ENCODE measurements at places on chromosomes 3 and 15. TPM values are rescaled to one million over a fixed set of nuclear protein-coding genes. Genes with fewer than 3 reads are reported as not detected.

Gene CPNE4
- 5.5 TPM for total RNA-seq

Gene P2RY13
- not detected for total RNA-seq

Gene NR2E3
- total RNA-seq: not detected

Gene PCOLCE2
- 2.2 TPM for total RNA-seq

DNA sequence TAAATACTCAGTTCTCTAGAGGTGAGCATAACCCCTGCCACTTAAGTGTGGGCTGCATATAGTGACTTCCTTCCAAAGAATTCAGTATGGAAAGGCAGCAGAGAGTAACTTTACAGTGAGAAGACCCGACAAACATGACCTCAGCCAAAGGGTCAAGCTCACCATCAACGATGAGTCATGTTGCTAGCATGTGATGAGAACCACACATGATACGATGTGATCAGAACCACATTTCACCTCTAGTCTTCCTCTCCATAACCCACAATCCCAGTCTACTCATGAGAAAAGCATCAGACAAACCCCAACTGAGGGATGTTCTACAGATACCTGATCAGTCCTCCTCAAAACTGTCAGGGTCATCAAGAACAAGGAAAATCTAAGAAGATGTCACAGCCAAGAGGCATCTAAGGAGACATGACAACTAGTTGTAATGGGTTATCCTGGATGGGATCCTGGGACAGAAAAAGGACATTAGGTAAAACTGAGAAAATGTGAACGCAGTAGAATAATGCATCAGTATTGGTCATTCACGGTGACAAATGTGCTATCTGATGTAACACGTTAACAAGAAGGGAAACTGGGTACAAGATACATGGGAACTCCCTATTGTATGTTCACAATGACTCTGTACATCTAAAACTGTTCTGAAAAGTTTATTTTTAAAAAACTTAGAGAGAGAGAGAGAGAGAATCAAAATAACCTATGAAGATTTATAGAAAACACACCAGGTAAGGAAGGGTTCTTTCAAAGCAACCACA lies 28.3 kb downstream of the SEC61A1 start:
- no peak overlapping the region for H3K27ac ChIP-seq
- H3K4me1 ChIP-seq: peaks cover 8% of the 10 kb centered on the region
- no peak overlapping the region for H3K4me3 ChIP-seq
- H3K27me3 ChIP-seq: peaks cover 14% of the 10 kb centered on the region
- DNase-seq: no peak

DNA sequence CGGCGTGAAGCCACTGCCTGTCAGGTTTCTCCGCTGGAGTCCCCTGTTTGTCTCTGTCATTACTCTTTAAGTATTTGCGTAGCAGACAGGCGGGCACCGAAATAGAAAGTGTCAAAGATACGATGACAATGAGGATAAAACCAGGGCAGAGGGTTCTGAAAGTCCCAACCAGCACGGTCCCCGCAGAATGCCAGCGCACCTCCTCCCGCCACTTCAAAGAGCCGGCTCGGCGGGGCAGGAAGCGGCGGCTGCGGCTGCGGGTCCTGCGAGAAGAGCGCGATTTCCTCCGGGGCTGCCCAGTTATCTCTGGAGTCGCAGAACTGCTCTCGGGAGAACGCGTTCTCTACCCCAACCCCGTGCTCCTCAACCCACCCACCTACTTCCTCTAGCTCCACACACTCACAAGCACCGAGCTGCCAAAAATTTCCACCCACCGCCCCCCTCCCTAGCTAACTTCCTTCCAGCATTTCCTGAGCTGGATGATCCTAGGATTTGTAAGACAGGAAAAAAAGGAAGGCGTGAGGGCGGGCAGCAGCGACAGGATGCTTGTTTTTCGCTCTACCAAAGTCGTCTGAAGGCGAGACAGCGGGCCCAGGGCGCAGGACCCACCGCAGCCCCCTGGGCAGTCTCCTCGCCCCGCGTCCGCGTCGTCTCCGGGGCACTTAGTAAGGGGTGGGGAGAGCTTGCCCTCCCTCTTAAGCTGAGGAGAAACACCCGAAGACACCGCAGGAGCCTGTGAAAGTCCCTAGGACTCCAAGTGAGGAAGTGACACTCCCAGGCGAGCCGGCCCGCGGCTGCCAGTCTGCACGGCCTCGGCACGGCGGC lies at the start of gene ARHGAP31:
Gene ARHGAP31, plus strand, starts transcription at position 513 of the 825 bp plus-strand sequence. CDS start 522 bp downstream, outside the sequence.
- peaks cover 29% of the 10 kb centered on the region for H3K27me3 ChIP-seq
- peak; percentile 22 for DNase-seq
- no peak within 1 kb of the TSS for H3K27ac ChIP-seq
- H3K36me3 ChIP-seq: no peaks in the 10 kb centered on the region

GRCh38 chr3:71628522-71628921 lies 45.0 kb upstream of the FOXP1 start:
- H3K27ac ChIP-seq: no peak overlapping the region
- no peaks in the 10 kb centered on the region for H3K36me3 ChIP-seq
- H3K4me1 ChIP-seq: no peaks in the 10 kb centered on the region
- no peak overlapping the region for H3K4me3 ChIP-seq
- DNase-seq: no peak
- no peaks in the 10 kb centered on the region for H3K27me3 ChIP-seq

- no peak for DNase-seq
- peaks cover 10% of the 10 kb centered on the region for H3K4me1 ChIP-seq
- H3K27ac ChIP-seq: peak overlapping the region; percentile 25
- H3K36me3 ChIP-seq: no peaks in the 10 kb centered on the region
- H3K4me3 ChIP-seq: no peak overlapping the region
- no peaks in the 10 kb centered on the region for H3K27me3 ChIP-seq
These were observed 47.8 kb upstream of the CHST2 start for GRCh38 chr3:143071776-143072175.

- no peaks in the 10 kb centered on the region for H3K4me1 ChIP-seq
- no peaks in the 10 kb centered on the region for H3K36me3 ChIP-seq
- DNase-seq: no peak
These were observed 466.1 kb upstream of the PPP2R3A start for GRCh38 chr3:135499426-135499825.

DNA sequence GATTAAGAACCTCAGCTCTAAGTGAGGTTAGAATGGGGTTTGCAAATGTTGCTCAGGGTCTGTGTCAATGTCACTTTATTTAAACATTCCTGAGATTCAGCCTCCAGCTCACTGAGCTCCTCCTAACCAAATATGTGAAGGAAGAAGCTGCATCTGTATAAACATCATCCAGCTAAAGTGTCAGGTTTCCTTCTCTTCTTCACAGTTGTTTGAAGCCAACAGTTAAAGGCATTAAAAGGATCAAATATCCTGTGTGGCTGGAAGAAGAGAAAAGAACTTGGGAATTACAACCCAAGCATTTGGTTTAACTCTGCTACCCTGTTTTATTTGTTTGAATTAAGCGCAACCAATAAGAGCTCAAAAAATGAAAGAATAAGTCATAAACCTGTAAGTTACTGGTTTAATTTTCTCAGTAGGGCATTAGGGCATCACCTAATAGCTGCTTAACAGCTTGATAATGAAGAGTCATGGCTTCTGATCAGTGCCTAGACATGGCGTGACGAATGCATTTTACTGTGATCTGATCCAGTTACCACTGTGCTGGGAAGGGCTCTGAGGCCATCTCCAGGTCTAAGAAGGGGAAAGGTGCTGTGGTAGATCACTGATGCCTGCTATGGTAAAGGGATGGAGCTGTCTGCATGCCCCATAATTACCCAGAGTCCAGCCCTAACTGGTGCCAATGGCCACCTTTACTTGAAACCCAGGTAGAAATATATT lies 165.7 kb upstream of the TSC22D2 start:
- DNase-seq: no peak
- H3K4me1 ChIP-seq: peaks cover 7% of the 10 kb centered on the region
- no peaks in the 10 kb centered on the region for H3K36me3 ChIP-seq

GRCh38 chr3:117463276-117464115 lies 753.9 kb downstream of the TUSC7 start:
- no peaks in the 10 kb centered on the region for H3K27me3 ChIP-seq
- no peaks in the 10 kb centered on the region for H3K36me3 ChIP-seq
- H3K4me3 ChIP-seq: no peak overlapping the region
- DNase-seq: no peak

- no peaks in the 10 kb centered on the region for H3K27me3 ChIP-seq
- H3K27ac ChIP-seq: no peak overlapping the region
- DNase-seq: no peak
- no peak overlapping the region for H3K4me3 ChIP-seq
These were observed 392.8 kb downstream of the TUSC7 start for GRCh38 chr3:117102426-117102825.

- H3K4me1 ChIP-seq: no peaks in the 10 kb centered on the region
- H3K4me3 ChIP-seq: no peak overlapping the region
- no peak overlapping the region for H3K27ac ChIP-seq
- no peaks in the 10 kb centered on the region for H3K36me3 ChIP-seq
- peaks cover 18% of the 10 kb centered on the region for H3K27me3 ChIP-seq
These were observed 477.8 kb upstream of the PROK2 start for GRCh38 chr3:72262736-72263135.

GRCh38 chr3:124576565-124577493 lies 153.4 kb upstream of the UMPS start:
- no peak for DNase-seq
- no peaks in the 10 kb centered on the region for H3K27me3 ChIP-seq
- no peak overlapping the region for H3K27ac ChIP-seq
- H3K4me3 ChIP-seq: no peak overlapping the region
- no peaks in the 10 kb centered on the region for H3K36me3 ChIP-seq

DNA sequence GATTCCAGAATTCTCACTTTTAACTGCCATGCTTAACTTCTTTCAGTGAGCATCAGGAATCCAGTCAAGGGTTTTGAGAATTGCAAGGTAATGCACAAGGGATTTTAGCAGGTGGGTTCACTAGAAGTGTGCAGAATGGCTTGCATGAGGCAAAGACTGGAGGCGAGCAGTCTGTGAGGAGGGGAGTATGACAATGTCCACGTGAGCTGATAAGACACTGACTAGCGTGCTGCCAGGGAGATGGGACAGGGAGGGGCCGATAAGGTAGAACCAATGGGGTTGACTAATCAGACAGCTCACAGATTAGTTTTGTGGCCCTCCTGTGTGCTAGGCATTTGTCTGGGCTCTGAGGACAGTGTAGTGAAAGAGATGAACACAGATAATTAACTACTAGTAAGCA lies 102.0 kb upstream of the DAZL start:
- no peak overlapping the region for H3K4me3 ChIP-seq
- no peaks in the 10 kb centered on the region for H3K27me3 ChIP-seq
- H3K4me1 ChIP-seq: no peaks in the 10 kb centered on the region
- DNase-seq: no peak

DNA sequence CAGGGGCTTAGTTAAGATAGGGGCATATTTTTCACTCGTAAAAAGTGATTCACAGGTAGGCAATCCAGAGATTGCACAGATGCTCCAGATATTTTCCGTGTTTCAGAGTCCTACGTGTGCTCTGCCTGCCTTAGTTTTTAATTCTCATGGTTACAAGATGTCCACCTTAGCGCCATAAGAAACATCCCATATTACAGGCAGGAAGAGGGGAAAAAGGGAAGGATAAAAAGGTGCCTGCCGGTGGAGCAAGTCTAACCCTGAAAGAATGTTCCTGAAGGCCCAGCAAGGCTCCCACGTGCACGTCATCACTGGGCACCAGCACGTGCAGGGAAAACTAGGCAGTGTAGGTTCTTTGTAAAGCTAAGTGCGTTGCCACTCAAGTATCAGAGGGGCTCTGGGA lies 10.1 kb upstream of the MOBP start:
- H3K27me3 ChIP-seq: no peaks in the 10 kb centered on the region
- H3K36me3 ChIP-seq: no peaks in the 10 kb centered on the region
- no peak overlapping the region for H3K27ac ChIP-seq
- H3K4me1 ChIP-seq: peaks cover 6% of the 10 kb centered on the region

- peak overlapping the region; percentile 39 for H3K27ac ChIP-seq
- no peak for DNase-seq
- no peaks in the 10 kb centered on the region for H3K36me3 ChIP-seq
- H3K4me1 ChIP-seq: peaks cover 8% of the 10 kb centered on the region
These were observed 262.1 kb downstream of the IGSF11 start for GRCh38 chr3:118772547-118773011.

DNA sequence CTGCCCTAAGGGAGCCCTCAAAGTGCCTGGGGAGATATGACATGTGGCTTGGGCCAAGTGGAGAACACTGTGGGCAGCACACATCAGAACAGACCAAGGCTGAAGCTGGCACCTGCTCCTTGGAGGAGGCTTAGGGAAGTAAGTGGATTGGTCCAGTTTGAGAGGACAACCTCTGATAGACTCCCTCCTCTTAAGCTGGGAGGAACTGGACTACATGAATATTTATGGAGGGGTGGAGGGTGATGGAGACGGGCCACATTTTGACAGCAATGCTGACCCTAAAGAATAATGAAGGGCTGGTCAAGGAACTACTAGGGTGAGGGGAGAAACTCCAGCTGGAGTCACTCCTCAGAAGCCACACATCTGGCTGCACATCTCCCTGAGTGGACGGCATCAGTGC lies 6.5 kb upstream of the CD276 start:
- DNase-seq: no peak
- H3K27me3 ChIP-seq: peaks cover 20% of the 10 kb centered on the region
- H3K4me1 ChIP-seq: no peaks in the 10 kb centered on the region
- H3K36me3 ChIP-seq: no peaks in the 10 kb centered on the region

GRCh38 chr3:141094790-141095545 lies 43.8 kb downstream of the SPSB4 start:
- no peaks in the 10 kb centered on the region for H3K27me3 ChIP-seq
- peaks cover 6% of the 10 kb centered on the region for H3K4me1 ChIP-seq
- no peak overlapping the region for H3K4me3 ChIP-seq
- no peak overlapping the region for H3K27ac ChIP-seq
- no peak for DNase-seq
- H3K36me3 ChIP-seq: peaks cover 2% of the 10 kb centered on the region

DNA sequence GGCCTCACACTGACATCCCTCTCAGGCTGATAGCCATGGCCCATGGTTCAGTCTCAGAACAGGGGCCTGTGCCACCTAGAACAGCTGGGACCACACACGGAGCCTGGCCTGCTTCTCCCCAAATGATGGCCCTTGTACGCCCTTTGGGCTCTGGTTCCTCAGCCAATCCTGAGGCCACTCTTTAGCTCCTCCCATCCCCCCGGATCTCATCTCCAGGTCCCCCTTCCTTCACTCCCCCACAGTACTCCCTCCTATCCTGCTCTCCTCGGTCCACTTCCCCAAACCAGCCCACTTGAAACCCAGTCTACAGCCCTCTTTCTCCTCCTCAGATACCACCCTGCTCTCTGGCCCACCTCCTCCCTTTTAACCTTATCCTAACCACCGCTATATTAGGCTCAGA lies 17.8 kb upstream of the ZFYVE19 start:
- DNase-seq: no peak
- H3K36me3 ChIP-seq: peaks cover 5% of the 10 kb centered on the region
- H3K27ac ChIP-seq: peak overlapping the region; percentile 90
- no peaks in the 10 kb centered on the region for H3K27me3 ChIP-seq
- no peak overlapping the region for H3K4me3 ChIP-seq
- H3K4me1 ChIP-seq: peaks cover 36% of the 10 kb centered on the region

DNA sequence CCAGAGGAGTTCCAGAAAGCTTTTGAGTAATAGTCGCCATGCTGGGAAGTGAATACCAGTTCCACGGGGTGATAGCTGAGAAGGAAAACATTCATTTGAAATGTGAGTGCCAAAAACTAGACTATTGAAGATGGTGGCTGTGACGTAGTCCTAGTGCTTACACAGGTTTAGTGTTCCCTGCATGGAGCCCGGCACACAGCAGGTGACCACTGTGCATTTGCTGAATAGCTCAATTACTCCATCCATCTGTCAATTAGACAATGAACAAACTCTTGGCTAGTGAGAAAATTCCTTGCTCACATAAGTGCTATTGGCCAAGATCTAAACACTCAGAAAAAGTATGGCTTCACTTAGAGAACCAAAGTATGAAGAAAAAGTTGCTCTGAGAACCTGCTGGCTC lies 448.1 kb upstream of the WNT5A start:
- H3K27ac ChIP-seq: no peak overlapping the region
- peaks cover 4% of the 10 kb centered on the region for H3K36me3 ChIP-seq
- H3K4me1 ChIP-seq: no peaks in the 10 kb centered on the region

All from progenitor cell of endocrine pancreas (in vitro differentiated cells).